ENCODE measurements at places on chromosomes 1 and 21. TPM values are rescaled to one million over a fixed set of nuclear protein-coding genes. Genes with fewer than 3 reads are reported as not detected.

Gene WNT4
- 0.68 TPM for total RNA-seq

Gene HEYL
- not detected for total RNA-seq

Gene AMY1A
- total RNA-seq = not detected

Gene LAPTM5
- total RNA-seq = under 0.01 TPM

Gene PTPRU
- total RNA-seq = 55.4 TPM

Gene CD247
- total RNA-seq = not detected

Gene RHOU
- 0.36 TPM for total RNA-seq

Gene ESRRG
- not detected for total RNA-seq

Gene FALEC
- not detected for total RNA-seq

Gene ANGPTL3
- total RNA-seq = not detected

Gene SPRR4
- total RNA-seq = not detected

Gene ADORA1
- not detected for total RNA-seq

Gene PRKCZ
- 42.1 TPM for total RNA-seq

Gene PPCS
- 43.6 TPM for total RNA-seq

Gene EVA1C
- 8.9 TPM for total RNA-seq

Gene CRP
- total RNA-seq = not detected

Gene LCE2A
- not detected for total RNA-seq

Gene GTF2B
- total RNA-seq = 40.7 TPM

Gene S100A2
- total RNA-seq = 666 TPM

Gene LRRC38
- not detected for total RNA-seq

Gene GNG4
- not detected for total RNA-seq

Gene TNFRSF9
- total RNA-seq = 2.7 TPM

Gene ST6GALNAC3
- total RNA-seq = 3.8 TPM

Gene CELA3B
- not detected for total RNA-seq

Gene NBPF4
- total RNA-seq = 0.14 TPM

Gene PKLR
- not detected for total RNA-seq

Gene OR2L13
- total RNA-seq = not detected

Gene LCK
- total RNA-seq = under 0.01 TPM

Gene LPAR3
- total RNA-seq = 46.8 TPM

Gene KRTAP19-3
- not detected for total RNA-seq

Gene MYBPH
- total RNA-seq = not detected

Gene GIPC2
- 0.50 TPM for total RNA-seq

Gene ZFP69B
- total RNA-seq = 4.4 TPM

Gene GJA9
- total RNA-seq = under 0.01 TPM

Gene S100A14
- 881 TPM for total RNA-seq

Gene RFX5
- 37.7 TPM for total RNA-seq

Gene B3GALT5
- total RNA-seq = 0.36 TPM

Gene FMO4
- total RNA-seq = 3.3 TPM

Gene DDAH1
- 3.8 TPM for total RNA-seq

Gene SPATA46
- not detected for total RNA-seq

Gene UTS2
- 0.21 TPM for total RNA-seq

Gene GREM2
- total RNA-seq = not detected

All from nasal cavity respiratory epithelium epithelial cell of viscerocranial mucosa (primary cell).